Mammary epithelial cell (primary cell): ENCODE measurements at places on chromosomes 4 and X.

GRCh38 chr4:168408620-168409019 is 71.7 kb downstream of the DDX60L start:
- DNase-seq = peak; percentile 88

DNA sequence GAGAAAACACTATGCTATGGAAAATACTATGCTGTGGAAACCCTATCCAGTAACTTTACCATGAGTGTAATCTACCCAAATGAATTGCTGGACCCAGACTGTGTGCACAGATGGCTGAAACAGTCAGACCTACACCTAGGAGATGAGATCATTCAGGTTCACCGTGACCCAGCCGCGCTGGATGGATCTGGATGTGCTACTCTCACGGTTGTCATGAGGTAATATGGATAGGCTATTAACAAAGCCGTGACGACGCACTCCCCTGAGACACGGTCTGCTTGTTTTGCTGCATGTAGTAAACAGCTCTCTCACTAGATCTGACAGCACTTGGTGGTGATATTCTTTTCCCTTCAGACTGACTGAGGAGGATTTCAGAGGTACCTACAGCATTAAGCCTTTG is 832.5 kb upstream of the GRID2 start:
- DNase-seq = no peak

DNA sequence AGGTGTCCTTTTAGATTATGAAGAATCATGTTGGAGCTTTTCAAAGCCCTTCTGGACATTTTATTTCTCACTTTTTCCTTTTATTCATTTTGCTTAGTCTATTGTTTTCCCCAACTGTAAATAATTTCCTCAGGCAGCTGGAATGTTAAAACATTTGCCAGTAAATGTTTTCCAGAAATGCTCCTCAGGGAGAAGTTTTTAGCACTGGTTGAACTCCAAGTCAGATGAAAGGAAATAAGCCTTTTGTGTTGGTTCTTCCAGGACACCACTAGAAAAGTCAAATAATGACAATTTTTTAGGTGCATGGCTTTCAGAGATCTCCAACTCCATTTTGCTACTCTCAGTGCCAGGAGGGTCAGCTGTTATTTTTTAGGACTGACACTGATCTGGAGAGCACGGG is 127.9 kb downstream of the IL13RA2 start:
- no peak for DNase-seq

GRCh38 chr4:138190452-138190858 is 51.7 kb downstream of the SLC7A11 start:
- no peak for DNase-seq

GRCh38 chr4:167964766-167965373 is 127.5 kb upstream of the ANXA10 start:
- peak; percentile 24 for DNase-seq

DNA sequence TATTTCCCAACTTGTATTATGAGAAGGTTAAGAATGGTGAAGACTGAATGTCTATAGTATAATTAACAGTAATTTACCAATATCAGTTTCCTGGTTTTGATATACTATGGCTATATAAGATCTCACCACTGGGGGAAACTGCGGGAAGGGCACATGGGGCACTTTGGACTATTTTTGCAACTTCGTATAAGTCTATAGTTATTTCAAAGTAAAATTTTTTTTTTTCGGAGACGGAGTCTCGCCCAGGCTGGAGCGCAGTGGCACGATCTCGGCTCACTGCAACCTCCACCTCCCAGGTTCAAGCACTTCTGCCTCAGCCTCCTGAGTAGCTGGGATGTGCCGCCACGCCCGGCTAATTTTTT is 46.1 kb downstream of the CXorf58 start:
- no peak for DNase-seq

DNA sequence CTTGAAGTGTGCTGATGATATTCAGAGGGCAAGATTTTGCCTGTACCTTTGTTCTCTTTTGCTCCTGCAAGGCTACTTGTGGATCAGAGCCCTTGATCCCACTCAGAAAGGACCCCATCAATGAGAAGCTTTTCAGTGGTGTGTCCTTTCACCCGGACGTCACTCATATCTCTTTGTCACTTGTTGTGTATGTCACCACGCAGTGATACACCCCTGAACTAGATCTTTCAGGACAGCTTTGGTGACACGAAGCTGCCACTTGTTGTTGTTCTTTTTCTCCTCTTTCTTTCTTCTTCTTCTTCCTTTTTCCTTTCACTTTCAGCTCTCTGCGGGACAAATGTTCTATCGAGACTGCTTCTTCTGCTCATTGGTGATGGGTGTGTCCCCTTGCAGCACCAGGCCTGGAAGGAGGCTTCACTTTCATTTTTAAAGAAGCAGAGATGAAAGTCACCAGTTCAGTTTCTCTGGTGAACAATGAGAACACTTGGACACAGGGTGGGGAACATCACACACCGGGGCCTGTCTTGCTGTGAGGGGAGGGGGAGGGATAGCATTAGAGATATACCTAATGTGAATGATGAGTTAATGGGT is 83.6 kb downstream of the NBDY start:
- DNase-seq = no peak

DNA sequence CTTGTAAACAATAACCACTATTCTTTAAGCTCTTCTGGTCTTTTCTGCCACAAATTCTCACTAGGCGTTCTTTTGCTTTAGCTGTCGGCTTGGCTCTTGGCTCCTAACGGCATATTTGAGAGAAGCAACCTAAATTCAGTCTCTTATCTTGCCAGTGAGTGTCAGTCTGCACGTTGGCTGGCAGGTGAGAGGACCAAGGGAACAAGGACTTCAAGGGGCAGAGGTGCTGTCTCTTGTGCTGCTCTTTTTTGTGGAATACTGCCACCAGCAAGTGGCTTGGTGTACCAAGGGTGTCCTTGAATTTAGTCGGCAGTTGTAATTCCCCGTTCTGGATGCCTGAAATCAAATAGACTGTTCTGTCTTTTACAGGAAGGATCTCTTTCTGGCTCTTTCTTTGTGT is 77.8 kb upstream of the SLC4A4 start:
- DNase-seq = no peak

DNA sequence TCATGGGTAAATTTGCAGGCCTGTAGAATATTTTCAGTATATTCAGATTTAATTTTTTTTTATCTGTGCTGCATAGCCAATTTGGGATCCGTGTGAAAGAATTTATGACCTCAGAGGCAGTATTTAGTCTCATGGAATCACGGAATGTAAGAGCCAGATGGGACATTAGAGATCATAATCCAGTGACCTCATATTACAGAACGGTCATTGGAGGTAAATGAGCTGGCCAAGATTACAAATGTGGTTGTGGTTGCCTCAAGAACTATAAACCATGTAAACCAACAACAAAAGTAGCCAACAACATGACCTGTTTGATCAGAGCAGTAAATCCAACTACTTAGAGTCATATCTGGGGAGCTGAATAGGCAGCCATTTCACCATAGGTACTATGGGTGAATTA is 71.6 kb downstream of the AMOT start:
- no peak for DNase-seq

DNA sequence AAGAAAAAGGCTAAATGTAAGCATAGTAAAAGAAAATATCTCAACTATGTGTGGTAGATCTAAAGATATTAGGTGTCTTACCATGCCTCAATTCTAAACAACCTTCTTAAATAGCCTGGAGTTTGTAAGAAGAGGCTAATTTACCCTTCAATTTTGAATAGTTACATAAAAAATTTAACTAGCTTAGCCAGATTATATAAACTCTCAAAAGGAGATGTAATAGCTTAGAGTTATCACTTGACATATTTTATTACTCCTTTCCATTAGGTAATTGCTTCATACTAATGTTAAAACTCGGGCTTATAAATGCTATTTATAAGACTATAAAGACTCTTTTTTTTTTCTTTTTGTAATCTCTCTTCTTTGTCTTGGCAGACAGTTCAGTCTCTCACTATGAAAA is 297.5 kb upstream of the PABPC4L start:
- no peak for DNase-seq

GRCh38 chr4:71290074-71290473 is 48.7 kb upstream of the SLC4A4 start:
- peak; percentile 10 for DNase-seq

GRCh38 chrX:120476714-120477113 is 7.6 kb upstream of the LAMP2 start:
- no peak for DNase-seq
